SIG-M5 (cell line): ENCODE measurements at places on chromosomes 3 and 15.

GRCh38 chr3:149009732-149010131 lies 18.4 kb downstream of the GYG1 start:
- no peak for DNase-seq

- no peak for DNase-seq
Measured at GRCh38 chr3:106823701-106824100, 553.5 kb upstream of the CCDC54 start.

DNA sequence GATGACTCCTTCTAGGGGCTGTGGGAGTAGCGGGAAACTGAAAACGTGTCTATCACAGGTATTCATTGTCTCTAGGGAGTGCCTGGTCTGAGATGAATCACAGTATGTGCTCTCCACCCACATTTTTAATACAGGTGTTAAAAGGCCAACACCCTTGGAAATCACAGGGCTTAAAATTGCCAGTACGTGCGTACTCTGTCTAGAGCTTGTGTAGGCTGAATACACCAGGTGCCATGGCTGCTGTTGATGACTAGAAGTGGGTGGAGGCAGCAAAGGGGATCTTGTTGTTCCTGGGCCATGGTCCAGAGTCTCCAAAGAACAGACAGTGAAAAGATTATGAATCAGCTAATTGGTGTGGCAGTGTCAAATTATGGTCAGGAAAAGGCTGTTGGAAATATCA lies 35.1 kb upstream of the P3H2 start:
- DNase-seq, result no peak

DNA sequence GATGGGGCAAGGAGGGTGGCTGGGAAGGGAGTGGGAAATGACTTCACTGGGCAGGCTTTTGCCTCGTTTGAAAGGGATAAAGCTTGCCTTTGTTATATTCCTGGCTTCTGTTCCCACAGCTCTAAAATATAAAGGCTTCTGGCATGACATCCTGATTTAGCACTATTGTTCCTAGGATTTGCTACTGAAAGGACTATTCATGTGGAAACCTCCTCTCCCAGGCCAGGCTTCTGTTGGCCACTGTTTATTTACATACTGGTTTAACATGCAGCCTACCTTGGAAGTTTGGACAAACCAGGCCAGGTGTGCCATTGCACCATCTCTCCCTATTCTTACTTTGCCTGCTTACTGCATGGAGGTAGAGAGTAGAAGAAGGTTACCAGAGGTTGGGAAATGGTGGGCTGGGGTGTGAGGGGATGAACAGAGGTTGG lies 2.4 kb upstream of the LMCD1 start:
- no peak for DNase-seq

GRCh38 chr3:110849064-110849463 lies 222.6 kb upstream of the NECTIN3 start:
- DNase-seq, result no peak

DNA sequence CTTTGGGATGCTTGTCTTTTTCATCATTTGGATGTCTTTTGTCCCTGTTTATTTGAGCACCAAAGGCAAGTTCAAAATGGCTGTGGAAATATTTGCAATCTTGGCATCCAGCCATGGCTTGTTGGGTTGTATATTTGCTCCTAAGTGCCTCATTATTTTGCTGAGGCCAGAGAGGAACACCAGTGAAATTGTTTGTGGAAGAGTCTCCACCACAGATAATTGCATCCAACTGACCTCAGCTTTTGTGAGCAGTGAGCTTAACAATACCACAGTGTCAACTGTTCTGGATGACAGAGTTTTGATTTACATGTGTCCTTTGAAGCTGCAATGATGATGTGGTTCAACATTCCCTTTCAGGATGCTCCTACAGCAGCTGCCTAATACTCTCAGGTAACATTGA lies 83.0 kb upstream of the KCNAB1 start:
- no peak for DNase-seq
